ENCODE measurements at places on chromosomes 7 and 10. TPM values are rescaled to one million over a fixed set of nuclear protein-coding genes. Genes with fewer than 3 reads are reported as not detected.

Gene PANK1
- 48.9 TPM for total RNA-seq

GRCh38 chr10:106355450-106355849 is 809.1 kb downstream of the SORCS1 start:
- DNase-seq, result no peak

DNA sequence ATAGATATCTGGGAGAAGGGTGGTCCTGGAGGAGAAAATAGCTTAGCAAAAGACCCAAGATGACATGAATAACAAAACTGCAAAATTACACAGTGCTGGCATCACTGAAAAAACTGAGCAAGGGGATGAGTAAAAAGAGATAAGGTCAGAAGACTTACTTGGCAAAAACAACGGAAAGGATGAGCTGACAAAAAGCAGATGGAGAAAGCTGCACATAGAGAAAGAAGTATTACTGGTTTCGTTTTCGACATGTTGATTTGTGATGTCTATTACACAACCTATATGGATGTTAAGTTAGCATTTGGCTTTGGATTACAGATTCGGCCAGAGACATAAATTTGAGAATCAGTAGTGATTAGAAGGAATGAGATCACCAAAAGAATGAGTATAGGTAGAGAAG is 132.1 kb downstream of the MACC1 start:
- no peak for DNase-seq

Gene HABP2
- total RNA-seq, result 289 TPM

DNA sequence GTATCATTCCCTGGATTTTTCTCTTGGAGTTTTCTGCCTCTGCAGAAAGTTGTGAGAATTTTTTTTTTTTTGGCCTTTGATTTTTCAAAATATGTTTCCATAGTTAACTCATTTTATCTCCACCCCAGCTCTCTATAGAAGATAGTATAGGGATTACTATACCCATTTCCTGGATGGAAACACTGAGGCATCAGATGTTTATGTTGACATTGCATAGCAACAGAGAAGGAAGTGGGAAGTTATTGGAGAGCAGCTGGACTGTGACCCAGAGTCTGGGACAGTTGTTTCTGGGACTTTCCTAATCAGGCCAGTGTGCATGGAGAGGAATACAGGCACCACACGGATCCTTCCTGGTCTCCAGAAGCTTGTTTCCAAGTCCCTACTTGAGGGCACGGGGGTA is 158.0 kb downstream of the CDH23 start:
- no peak for DNase-seq

DNA sequence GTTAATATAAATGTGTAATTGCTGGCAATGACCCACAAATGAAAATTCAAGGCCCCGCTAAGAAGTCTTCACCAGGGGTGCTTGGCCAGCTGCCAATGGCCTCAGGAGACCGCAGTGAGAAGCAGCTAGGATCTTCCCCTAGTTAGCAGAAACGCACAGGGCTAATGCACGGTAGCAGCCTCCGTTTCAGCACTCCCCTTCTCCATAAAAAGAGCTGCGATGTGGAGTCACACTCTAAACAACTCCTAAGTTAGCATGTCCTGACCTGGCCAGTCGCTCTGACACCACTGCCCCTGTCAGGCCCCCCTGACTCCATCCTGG is 139.0 kb downstream of the SEPTIN14 start:
- no peak for DNase-seq

- DNase-seq, result no peak
These were observed 750.8 kb downstream of the REEP3 start for GRCh38 chr10:64271983-64272382.

GRCh38 chr10:79146611-79147130 is 77.9 kb downstream of the ZMIZ1 start:
- peak; percentile 85 for DNase-seq

- no peak for DNase-seq
These were observed 2.2 kb upstream of the DNA2 start for GRCh38 chr10:68474021-68474420.

- DNase-seq, result no peak
These were observed 33.7 kb downstream of the ZMIZ1 start for GRCh38 chr10:79102498-79102874.

Gene PRSS58
- total RNA-seq, result not detected

Gene CPA1
- 16.8 TPM for total RNA-seq

DNA sequence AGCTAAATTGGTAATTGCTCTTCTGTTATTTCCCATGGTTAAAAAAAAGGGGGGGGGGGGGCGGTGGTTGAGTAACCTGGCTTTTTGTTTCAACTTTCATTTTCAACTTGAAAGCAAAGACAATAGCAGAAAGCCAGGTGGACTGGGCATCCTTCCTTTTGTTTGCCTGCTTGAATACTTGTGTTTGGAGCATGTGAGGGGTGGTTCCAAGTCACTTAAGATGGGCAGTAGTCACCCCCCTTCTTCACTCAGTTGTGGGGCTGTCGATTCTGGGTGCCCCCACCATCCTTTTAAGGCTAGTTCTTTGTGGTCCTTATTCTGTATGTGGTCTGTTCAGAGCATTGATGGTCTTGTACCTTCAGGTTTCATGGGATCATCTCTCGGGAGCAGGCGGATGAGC is 165.6 kb upstream of the PRR15 start:
- no peak for DNase-seq

Gene PTPRE
- total RNA-seq, result 1.6 TPM

Gene PNLIPRP2
- 0.88 TPM for total RNA-seq

Gene EPHA1
- 39.6 TPM for total RNA-seq

- no peak for DNase-seq
These were observed 151.5 kb downstream of the ANK3 start for GRCh38 chr10:60237977-60238758.

- DNase-seq, result no peak
These were observed 147.0 kb downstream of the HBP1 start for GRCh38 chr7:107315716-107316220.

Gene STAG3
- 3.1 TPM for total RNA-seq

GRCh38 chr7:105016068-105016708 is 2.2 kb downstream of the KMT2E start:
- no peak for DNase-seq

Gene AGAP6
- 10.6 TPM for total RNA-seq

- peak; percentile 55 for DNase-seq
These were observed 31.6 kb downstream of the IL15RA start for GRCh38 chr10:5945561-5946418.

DNA sequence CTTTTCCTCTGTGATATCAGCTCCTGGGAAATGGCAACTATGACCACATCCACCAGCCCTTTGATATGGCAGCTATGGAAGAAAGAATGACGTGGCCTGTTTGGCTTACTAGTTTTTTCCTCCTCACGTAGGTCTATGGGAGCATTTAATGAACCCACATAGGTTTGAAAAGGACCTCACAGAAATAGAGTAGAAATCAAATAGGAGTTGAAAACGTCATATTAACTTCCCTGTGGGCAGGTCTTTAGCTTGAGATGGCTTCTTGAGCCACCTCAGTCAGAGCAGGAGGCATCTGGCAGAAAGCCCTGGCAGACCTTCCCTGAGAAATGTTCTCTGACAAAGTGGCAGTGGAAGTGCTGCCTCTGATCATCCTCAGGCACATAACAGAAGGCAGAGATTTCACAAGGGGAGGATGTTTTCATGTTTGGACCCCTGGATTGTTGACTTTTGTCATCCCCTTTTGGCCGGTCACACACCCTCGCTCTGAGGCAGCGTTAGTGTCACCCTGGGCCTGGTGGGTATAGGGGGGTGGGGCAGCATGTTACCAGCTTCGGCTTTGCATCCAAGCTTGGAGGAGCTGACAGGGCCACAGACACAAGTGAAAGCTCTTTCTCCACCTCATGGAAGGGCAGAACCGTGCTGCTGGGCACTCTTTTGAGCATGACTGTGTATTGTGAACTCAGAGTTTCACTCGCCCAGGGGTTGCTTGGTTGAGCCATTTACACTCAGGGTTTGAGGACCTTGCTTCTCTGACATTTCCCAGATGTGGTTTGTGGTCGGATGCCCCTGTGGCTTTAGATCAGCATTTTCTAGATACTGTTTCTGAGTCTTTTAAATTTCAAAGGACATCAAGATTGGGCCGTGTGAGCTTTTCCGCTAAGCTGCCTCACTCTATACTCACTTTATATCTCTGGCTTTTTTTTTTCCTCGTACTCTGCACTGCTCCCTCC is 184.2 kb downstream of the STK31 start:
- DNase-seq, result no peak

- DNase-seq, result no peak
These were observed 157.9 kb downstream of the ELMO1 start for GRCh38 chr7:37290731-37291130.

- DNase-seq, result no peak
These were observed 291.0 kb downstream of the GPR158 start for GRCh38 chr10:25465582-25466372.

DNA sequence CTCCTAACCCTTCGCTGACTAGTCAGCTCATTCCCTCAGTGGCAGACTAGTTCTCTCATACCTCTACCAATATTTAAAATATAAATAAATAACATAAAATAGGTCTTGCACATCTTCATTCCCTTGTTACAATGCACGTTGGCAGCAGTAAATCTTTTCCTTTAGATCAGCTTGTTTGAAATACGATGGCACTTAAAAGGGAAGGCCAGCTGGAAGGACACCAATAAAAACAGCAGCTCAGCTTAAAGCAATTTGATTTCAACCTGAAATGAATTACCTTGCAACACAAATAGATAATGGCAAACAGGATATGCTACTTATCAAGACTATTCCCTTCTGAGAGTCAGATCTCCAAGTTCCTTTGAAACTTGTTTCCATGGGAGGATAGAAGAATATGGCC is 321.8 kb downstream of the GFRA1 start:
- no peak for DNase-seq

- no peak for DNase-seq
These were observed 6.3 kb downstream of the NDUFB2 start for GRCh38 chr7:140702774-140703173.

DNA sequence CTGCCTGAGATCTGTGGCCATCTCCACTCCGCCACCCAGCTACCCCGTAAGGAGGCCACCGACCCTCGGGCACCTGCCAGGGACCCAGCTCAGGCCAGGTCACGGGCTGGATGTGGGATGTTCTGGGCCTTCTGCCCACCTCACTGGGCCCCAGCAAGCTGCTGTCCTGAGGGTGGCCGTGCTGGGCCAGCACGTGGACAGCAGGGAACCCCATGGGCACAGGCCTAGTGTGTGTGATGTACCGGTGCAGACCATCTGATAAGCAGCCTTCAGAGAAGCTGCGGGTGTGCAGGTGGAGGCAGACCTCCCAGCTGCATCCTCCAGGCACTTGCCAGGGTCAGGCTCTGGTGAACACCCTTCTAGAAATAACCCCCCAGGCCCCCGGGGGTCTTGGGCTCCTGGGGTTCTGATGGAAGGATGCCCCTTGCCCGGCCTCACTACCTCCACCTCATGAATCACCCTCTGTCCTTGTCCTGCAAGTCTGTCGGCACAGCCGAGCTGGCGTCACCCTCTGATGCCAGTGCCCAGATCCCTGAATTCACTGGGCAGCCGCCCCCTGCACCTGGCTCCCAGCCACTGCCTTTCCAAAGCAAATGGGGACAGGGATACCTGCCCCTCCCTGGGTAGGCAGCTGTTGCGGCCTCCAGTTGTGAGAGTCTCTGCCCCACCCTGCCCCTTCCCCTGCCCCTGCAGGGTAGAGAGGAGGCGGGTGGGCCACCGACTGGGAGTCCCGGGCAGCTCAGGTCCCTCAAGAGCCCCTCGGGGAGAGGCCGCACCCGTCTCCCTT is 139.8 kb downstream of the FAM53B start:
- no peak for DNase-seq

- peak; percentile 52 for DNase-seq
These were observed 8.5 kb downstream of the SP8 start for GRCh38 chr7:20778063-20778721.

GRCh38 chr7:262251-262572 is 27.8 kb upstream of the FOXL3 start:
- no peak for DNase-seq

Gene MAD1L1
- total RNA-seq, result 24.9 TPM

GRCh38 chr10:111984057-111984456 is 199.5 kb downstream of the GPAM start:
- no peak for DNase-seq

GRCh38 chr10:97025613-97026242 is 160.0 kb downstream of the SLIT1 start:
- DNase-seq, result peak; percentile 70

DNA sequence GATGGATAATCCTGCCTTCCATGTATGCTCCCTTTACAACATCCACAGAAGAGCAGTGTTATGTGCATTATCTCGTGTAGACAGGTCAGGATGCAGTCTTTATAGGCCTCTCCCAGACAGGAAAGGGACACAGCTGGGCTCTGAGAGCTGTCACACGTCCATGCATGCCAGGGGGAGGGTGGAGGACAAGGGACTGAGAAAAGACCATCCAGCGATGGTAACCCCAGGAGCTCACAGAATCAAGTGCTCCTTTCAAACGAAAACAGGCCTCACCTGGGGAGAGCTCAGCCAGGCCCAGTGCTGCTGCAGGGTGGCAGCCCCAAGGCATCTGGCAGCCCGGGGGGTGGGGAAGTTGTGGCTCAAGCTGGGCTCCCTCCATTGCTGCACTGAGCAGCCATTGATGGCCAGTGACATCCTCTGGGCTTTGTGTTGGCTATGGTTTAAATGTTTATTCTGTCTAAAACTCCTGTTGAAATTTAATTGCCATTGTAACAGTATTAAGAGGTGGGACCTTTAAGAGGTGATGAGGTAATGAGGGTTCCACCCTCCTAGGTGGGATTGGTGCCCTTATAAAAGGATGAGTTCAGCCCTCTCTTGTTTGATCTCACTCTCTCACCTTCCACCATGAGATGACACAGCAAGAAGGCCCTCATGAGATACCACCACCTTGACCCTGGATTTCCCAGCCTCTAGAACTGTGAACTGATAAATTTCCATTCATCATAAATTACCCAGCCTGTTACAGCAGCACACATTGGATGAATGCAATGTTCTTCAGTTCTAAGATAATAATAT is 15.7 kb downstream of the JCAD start:
- no peak for DNase-seq

DNA sequence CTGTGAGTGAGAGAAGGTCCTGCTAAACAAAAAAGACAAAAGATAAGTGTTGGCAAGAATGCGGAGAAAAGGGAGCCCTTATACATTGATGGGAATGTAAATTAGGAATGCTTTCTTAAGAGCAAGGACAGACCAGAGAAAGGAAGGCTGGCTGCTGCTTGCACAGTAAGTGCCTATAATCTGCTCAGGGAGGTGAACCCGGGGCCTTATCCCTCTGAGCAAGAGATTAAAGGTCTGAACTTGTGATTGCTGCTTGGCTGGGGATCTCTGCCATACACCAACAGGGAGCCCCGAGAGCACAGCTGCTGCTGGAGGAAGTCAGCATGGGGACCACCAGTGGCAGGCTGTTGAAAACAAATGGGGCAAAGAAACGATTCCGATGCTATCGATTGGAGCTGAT is 32.0 kb upstream of the CRTAC1 start:
- no peak for DNase-seq

GRCh38 chr10:5959581-5960069 is 17.7 kb downstream of the IL15RA start:
- DNase-seq, result no peak

DNA sequence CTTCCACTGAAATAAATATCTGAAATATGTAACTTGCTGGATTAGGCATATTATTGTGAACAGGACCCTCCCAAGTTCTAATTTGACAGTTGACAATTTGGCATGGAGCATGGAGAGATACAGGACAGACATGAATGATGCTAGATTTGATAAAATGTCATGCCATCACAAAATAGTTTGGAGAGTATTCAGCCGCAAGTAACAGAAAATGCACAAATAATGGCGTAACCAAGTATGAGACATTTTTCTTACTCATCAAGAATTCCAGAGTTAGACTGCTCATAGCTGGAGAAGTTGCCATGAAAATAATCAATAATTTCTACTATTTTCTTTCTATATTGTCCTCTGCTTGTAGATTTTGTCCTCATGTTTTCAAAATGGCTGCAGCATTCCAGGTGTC is 45.5 kb upstream of the GPAM start:
- DNase-seq, result no peak

Gene MACC1
- total RNA-seq, result 0.38 TPM

- DNase-seq, result no peak
These were observed 555.6 kb upstream of the POT1 start for GRCh38 chr7:125485223-125485622.

Gene SGMS1
- total RNA-seq, result 17.4 TPM
